AML-193 (cell line): ENCODE measurements at places on chromosomes 2 and 18.

DNA sequence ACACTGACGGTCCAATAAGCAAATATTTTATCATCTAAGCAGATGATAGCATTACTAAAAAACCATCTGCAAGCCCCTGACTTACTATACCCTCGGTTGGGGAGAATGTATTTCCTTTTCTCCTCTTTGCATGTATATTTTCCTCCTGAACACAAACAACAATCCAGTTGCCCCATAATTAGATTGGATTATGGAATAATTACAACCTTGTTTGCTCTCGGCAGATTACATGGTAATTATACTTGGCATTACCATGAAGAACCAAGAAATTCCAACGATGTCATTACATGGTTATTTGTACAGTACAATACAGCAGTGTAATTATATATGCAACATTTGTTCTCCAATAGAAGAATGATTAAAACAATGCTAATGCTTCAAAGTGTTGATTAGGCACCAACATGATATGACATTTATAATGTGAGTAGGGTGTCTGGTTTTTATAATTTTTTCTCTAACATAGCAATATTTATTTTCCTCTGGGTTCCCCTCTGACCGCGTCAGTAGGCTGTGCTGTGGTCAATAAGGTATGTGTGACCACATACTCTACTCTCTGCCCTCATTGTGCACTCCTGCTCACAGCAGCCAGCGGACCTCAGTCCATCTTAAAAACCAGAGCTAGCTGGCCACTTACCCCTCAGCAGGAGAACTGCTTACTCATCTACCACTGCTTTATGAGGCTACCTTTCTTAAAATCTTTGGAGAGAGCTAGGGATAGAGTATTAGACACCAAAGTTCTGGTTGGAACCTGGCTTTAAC, 176.1 kb downstream of the INSIG2 start:
- no peak for DNase-seq

DNA sequence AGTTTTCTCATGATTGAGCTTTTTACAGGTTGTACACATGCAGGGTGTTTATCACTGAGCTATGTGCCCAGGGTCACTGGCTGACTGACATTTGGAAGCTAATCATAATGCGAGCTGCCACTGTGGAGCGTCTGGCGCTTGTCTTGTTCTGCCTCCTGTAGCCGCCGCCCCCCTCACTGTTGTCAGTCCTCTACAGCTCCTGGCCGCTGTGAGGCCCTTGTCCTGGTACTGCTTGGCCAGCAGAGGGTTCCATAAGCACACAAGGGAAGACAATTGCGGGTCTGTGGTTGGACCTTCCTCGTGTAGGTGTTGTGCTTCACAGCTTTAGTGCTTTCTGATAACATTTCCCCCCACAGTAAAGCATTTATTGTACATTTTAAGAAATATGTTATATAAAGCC, 105.6 kb upstream of the LDLRAD4 start:
- no peak for DNase-seq

DNA sequence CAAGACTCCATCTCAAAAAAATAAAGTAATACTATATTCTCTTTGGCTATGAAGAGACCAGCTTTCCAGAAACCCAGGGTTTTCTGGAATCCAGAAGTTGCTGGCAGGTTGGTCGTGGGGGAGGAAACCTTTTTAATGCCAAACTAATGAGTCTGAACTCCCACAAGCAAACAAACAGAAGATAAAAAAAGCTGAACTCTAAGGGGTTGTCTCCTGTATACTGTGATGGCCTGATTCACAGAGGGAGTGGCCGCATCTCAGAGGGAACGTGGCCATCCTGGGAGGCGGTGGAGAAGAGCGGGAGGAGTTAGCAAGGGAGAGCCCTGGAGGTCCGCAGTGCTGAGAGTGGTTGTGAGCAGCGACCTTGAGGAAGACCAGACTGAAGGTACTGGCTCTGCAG, 36.1 kb downstream of the LIMS1 start:
- no peak for DNase-seq

- DNase-seq, result no peak
Measured at GRCh38 chr18:8559612-8560186, 49.5 kb upstream of the RAB12 start.

GRCh38 chr18:65750389-65751154, at the start of gene CDH7:
CDH7 (plus strand) TSS chr18:65751012; CDS start chr18:65762843, 11,831 bp downstream.
- DNase-seq, result no peak
